ENCODE measurements at places on chromosomes 7 and 10.

- DNase-seq = no peak
Observed at GRCh38 chr7:103130901-103131624, 17.8 kb downstream of the NAPEPLD start.

DNA sequence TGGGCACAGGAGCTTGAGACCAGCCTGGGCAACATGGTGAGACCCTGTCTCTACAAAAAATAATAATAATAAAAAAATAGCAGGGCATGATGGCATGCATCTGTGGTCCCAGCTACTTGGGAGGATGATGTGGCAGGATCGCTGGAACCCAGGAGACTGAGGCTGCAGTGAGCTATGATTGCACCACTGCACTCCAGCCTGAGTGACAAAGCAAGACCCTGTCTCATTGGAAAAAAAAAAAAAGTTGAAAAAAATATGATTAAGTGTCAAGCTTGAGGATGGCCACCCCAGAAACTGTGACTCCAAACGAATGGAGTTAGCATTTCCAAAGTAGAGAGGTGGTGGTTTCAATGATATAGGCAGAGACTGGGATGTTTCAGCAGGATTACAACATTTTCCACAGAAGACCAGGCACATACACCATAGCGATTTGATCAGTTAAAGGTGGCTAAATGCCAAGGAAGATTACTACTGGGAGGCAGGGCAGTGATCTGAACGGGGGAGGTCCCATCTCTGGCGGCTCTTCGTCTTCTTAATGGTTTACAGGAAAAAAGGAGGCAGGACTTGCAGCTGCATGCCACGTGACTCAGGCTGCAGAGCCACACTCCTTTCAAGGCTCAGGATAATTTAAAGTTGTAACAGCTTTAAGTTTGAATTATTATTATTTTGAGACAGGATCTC lies 250.6 kb upstream of the GALNT17 start:
- no peak for DNase-seq

- DNase-seq = no peak
Observed at GRCh38 chr7:18590744-18591340, 95.3 kb downstream of the HDAC9 start.

DNA sequence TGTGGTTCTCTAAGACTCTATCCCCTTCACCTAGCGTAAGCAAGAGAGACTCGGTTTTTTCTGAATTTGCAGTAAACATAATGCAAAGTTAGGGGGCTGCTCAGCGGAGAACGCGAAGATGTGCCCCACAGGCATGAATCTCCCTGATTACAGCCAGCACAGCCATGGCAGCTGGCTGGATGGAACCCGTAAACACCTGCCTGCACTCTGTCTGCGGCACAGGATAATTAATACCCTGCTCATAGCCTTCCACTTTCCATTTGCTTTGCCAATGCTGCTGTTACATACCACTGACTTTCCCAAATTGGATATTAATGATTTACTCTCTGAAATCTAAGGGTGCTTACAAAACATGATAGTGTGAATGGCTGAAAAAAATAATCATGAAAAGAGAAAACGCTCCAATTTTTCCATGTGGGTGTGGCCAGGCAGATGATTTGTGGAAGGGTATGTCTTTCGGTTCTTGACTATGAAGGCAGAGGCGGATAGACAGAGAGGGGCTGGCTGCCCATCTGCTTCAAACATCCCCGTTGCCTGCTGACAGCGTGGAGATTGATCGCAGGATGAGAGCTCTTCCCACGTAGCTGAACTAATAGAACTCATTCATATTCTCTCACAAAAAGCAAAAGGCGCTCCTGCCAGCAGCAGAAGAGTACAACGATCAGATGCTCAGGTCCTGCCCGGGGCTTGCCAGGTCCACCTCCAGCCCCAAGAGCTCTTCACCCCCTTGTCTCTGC lies 193.2 kb upstream of the GHITM start:
- no peak for DNase-seq

DNA sequence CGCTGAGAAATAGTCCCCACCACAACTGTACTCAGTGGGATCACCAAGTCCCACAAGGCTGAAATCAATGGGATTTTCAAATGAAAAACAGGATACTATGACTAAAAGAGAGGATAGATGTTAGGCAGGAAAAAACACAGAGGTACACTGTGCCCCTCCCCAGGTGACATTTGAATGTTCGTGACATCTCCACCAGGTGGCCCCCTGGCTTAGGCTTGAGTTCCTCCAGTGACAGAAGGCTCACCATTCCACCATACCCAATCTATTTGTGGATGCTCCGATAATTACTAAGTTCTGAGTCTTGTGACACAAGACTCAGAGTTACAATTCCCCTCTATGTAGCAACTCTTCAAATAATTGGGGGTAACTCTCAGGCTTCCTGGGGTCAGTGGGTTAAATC lies 77.5 kb upstream of the KCNMA1 start:
- DNase-seq = no peak
